ENCODE measurements at places on chromosomes 16 and 17.
A peak's percentile ranks its signal among the peaks of the same experiment; 100 is the strongest.

GRCh38 chr17:7850701-7851437, 4.0 kb upstream of the TMEM88 start:
- H3K27me3 ChIP-seq: no peaks in the 10 kb centered on the region
- peaks cover 56% of the 10 kb centered on the region for H3K36me3 ChIP-seq
- peaks cover 30% of the 10 kb centered on the region for H3K4me1 ChIP-seq
- peak overlapping the region; percentile 54 for H3K4me3 ChIP-seq
- peak overlapping the region; percentile 55 for H3K27ac ChIP-seq

- no peaks in the 10 kb centered on the region for H3K27me3 ChIP-seq
- DNase-seq: no peak
- no peaks in the 10 kb centered on the region for H3K4me1 ChIP-seq
Observed at GRCh38 chr16:89044418-89045180, 49.1 kb upstream of the ACSF3 start.

DNA sequence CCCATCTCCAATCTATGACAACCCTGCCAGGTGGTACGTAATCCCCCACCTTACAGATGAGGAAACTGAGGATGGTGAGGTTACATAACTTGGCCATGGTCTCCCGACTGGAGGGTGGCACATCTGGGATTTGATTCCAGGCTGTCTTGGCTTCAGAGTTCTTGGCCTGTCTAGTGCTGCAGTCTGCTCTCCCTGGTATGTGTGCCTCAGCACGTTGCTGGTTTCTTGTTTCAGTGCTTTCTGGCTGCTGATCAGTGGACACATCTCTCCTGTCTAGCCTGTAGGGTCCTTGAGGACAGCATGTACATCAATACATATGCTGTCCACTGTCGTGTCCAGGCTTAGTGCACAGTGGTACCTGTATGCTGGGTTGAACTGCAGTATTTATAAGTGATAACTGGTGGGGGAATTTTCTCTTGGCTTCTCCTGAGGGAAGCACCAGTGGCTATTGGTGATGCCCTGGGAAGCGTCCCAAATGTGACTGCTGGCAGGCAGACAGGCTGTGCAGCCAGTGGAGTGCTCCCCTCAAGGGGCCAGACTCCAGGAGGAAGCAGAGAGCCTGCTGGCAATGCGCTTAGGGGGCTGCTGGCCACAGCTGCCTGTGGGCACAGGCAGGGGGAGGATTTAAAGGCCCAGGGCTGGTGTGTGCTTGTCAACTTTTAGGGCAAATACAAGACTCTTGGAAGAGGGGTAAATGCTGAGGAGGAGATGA, 14.4 kb downstream of the CTRL start:
- peaks cover 11% of the 10 kb centered on the region for H3K4me1 ChIP-seq
- DNase-seq: no peak
- H3K4me3 ChIP-seq: no peak overlapping the region
- H3K36me3 ChIP-seq: peaks cover 44% of the 10 kb centered on the region
- H3K27me3 ChIP-seq: no peaks in the 10 kb centered on the region

- H3K27ac ChIP-seq: no peak overlapping the region
- H3K27me3 ChIP-seq: no peaks in the 10 kb centered on the region
- peaks cover 9% of the 10 kb centered on the region for H3K4me1 ChIP-seq
Observed at GRCh38 chr16:49485663-49486062, 112.1 kb downstream of the C16orf78 start.

DNA sequence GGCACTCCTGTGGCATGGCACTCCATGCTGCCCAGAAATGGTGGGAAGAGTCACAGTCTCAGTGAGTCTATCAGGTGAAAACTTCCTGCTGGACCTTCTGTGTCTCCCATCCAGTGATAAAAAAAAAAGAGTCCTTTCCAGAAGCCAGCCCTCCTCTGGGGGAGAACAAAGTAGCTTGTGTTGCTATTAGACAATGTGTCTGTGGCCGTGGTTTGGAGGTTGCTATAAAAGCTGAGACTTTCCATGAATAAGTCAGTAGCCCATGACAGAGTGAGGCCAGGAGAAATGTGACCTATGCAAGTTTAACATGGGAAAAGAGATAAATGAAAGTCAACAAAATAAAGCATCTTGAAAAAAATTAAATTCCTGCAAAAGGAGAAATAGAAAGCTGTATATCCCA, 250.7 kb upstream of the MON1B start:
- H3K4me3 ChIP-seq: no peak overlapping the region
- no peak for DNase-seq
- H3K27ac ChIP-seq: no peak overlapping the region
- H3K36me3 ChIP-seq: no peaks in the 10 kb centered on the region
- peaks cover 2% of the 10 kb centered on the region for H3K27me3 ChIP-seq

DNA sequence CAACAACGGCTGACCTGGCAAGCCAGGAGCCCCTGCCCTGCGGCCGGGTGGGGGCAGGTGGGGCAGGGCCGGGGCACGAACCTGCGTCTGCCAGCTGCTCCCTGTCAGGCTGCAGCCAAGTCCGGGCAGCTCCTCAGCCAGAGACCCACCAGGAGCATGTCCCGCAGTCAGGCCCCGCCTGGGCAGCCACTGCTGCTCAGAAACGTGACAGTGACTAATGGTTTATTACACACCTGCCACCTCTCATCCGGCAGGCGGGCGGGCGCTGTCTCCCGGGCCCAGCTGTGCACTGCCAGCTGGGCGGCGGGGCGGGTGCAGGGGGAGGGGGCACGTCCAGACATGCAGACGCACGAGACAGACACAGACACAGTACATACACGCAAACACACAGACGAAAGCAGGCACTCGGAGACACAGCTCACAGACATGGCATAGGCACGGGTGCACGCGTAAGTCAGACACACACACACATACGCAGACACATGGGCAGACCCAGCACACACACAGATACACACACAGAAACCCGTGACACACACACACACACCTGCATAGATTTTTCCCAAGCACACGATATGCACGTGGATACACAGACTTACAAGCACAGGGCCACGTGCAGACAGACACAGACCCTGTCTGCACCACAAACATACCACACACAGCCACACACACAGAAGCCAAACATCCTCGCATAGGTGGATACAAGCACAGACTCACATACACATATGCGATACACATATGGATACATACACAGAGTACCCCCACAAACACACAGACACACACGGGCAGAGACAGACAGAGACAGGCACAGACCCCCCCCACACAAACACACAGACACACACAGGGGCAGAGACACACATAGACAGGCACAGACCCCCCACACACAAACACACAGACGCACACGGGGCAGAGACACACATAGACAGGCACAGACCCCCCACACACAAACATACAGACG, 248.3 kb upstream of the CIBAR2 start:
- H3K4me1 ChIP-seq: no peaks in the 10 kb centered on the region
- no peak overlapping the region for H3K27ac ChIP-seq
- H3K4me3 ChIP-seq: no peak overlapping the region
- DNase-seq: no peak
- H3K27me3 ChIP-seq: no peaks in the 10 kb centered on the region

GRCh38 chr16:13120557-13120956, 219.2 kb downstream of the SHISA9 start:
- H3K36me3 ChIP-seq: no peaks in the 10 kb centered on the region
- no peaks in the 10 kb centered on the region for H3K27me3 ChIP-seq
- H3K27ac ChIP-seq: no peak overlapping the region
- no peak overlapping the region for H3K4me3 ChIP-seq
- no peak for DNase-seq
- H3K4me1 ChIP-seq: no peaks in the 10 kb centered on the region

DNA sequence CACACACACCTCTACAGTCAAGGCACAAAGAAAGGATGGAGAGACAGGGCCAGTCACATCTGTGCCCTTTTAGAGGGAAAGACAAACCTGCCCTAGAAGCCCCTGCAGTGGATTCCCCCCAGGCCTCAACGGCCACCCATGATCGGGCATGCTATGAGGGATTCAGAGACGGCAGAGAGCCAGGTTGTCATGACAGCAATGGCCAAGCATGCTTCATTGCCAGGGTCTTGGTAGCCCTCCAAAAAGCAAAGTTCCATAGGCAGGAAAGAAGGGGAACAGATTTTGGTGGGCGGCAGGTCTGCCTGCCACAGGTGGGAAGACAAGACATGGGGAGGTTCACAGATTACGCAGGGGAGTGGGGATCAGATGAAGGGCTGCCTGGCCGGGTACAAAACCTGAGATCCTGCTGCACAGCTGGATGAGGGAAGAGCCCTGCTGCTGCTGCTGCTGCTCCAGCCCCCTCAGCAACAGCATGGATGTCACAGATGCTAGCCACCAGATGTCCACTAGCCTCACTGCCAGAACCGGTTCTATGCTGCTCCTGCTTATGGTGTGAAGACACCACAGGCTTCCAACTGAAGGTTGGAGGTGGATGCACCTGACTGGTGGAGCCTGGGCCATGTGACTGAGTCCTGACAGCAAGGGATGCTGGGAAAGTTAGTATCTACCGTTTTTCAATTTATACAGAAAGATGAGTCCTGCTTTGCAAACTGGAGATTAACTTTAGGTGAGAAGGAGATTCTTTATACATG, 17.8 kb downstream of the ACTG1 start:
- no peak overlapping the region for H3K4me3 ChIP-seq
- H3K27me3 ChIP-seq: no peaks in the 10 kb centered on the region
- H3K36me3 ChIP-seq: no peaks in the 10 kb centered on the region
- no peak overlapping the region for H3K27ac ChIP-seq

- H3K4me3 ChIP-seq: no peak overlapping the region
- H3K36me3 ChIP-seq: peaks cover 17% of the 10 kb centered on the region
- peaks cover 39% of the 10 kb centered on the region for H3K4me1 ChIP-seq
- no peak for DNase-seq
Observed at GRCh38 chr16:84618581-84619460, 943 bp upstream of the COTL1 start.

DNA sequence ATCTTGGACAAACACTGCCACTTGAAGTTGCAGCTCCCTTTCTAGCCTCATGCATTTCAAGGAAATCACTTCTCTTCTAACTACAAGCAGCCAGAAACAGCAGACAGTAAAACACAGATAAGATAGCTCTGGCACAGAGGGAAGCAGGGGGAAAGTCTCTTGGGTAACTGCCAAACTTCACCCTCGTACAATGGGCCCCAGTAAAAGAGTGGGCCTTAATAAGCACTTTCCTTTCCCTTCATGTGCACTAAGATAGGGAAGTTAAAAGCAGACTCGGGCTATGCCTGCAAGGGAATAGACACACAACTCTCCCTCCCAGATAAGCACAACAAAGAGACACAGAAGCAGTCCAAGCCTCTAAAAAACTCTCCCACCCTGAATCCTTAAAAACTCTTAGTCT, 4.2 kb upstream of the KRTAP4-5 start:
- no peak overlapping the region for H3K27ac ChIP-seq
- no peak for DNase-seq
- no peaks in the 10 kb centered on the region for H3K4me1 ChIP-seq
- no peaks in the 10 kb centered on the region for H3K27me3 ChIP-seq
- no peaks in the 10 kb centered on the region for H3K36me3 ChIP-seq

GRCh38 chr16:13148294-13148693, 246.9 kb downstream of the SHISA9 start:
- no peaks in the 10 kb centered on the region for H3K36me3 ChIP-seq
- no peak overlapping the region for H3K4me3 ChIP-seq
- no peaks in the 10 kb centered on the region for H3K27me3 ChIP-seq

DNA sequence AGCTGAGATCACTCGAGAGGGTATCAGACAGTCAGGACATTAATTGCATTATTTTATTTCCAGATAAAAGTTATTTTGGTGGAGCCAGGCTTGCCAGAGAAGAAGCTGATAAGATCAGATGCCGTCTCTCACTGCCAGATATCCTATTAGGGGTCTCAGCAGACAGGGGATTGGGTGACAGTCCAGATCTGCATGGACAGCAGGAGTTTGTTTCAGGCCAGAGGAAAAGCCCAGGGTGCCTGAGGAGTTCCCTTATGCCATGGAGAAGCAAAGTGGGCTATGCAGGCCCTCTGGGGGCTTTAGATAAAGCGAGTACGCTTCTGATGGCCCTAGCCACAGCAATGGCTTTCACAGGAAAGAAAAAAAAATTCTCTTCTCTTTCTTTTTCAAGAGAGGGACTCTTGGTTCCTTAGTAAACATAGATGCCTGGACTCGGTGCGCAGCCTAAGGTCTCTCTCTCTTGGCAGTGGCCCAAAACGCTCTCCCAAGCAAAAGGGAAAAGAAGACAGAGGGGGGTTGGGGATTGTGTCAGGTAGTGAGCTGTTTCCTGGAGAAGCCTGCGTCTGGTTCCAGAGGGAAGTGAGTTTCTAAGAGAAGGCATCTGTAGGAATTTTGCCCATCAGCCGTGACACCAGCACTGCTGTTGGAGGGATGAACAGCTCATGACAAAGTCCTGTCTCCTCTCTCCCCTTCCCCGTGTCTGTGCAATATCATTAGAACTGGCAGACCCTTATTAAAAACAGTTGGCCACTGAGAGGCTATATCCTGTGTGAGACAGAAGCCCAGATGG, 166.3 kb upstream of the FOXF1 start:
- DNase-seq: no peak
- H3K27me3 ChIP-seq: peaks cover 21% of the 10 kb centered on the region
- no peak overlapping the region for H3K27ac ChIP-seq
- no peaks in the 10 kb centered on the region for H3K36me3 ChIP-seq
- H3K4me1 ChIP-seq: no peaks in the 10 kb centered on the region

- DNase-seq: no peak
- H3K27ac ChIP-seq: no peak overlapping the region
- peaks cover 38% of the 10 kb centered on the region for H3K27me3 ChIP-seq
- no peaks in the 10 kb centered on the region for H3K4me1 ChIP-seq
- H3K36me3 ChIP-seq: no peaks in the 10 kb centered on the region
- H3K4me3 ChIP-seq: no peak overlapping the region
Observed at GRCh38 chr17:49889500-49889899, 41.6 kb upstream of the TAC4 start.

- H3K36me3 ChIP-seq: no peaks in the 10 kb centered on the region
- H3K4me3 ChIP-seq: no peak overlapping the region
- no peaks in the 10 kb centered on the region for H3K27me3 ChIP-seq
- no peaks in the 10 kb centered on the region for H3K4me1 ChIP-seq
Observed at GRCh38 chr16:78291604-78292003, 192.2 kb downstream of the WWOX start.

GRCh38 chr17:62186841-62187240, 121.8 kb upstream of the MED13 start:
- no peak overlapping the region for H3K4me3 ChIP-seq
- no peaks in the 10 kb centered on the region for H3K4me1 ChIP-seq
- no peak for DNase-seq
- H3K36me3 ChIP-seq: no peaks in the 10 kb centered on the region

GRCh38 chr16:58198022-58198683, at the start of gene CSNK2A2:
Gene CSNK2A2 (minus strand): TSS chr16:58198106. CDS start chr16:58197736, 370 bp downstream.
- H3K4me1 ChIP-seq: peaks cover 19% of the 10 kb centered on the region
- DNase-seq: peak; percentile 79
- peaks cover 27% of the 10 kb centered on the region for H3K36me3 ChIP-seq
- peaks cover 5% of the 10 kb centered on the region for H3K27me3 ChIP-seq
- H3K27ac ChIP-seq: no peak within 1 kb of the TSS

GRCh38 chr16:8951447-8952280, 12.0 kb downstream of the USP7 start:
- DNase-seq: no peak
- H3K27me3 ChIP-seq: no peaks in the 10 kb centered on the region
- H3K4me1 ChIP-seq: peaks cover 88% of the 10 kb centered on the region
- H3K4me3 ChIP-seq: no peak overlapping the region
- peaks cover 3% of the 10 kb centered on the region for H3K36me3 ChIP-seq

- no peaks in the 10 kb centered on the region for H3K4me1 ChIP-seq
- H3K27me3 ChIP-seq: no peaks in the 10 kb centered on the region
- DNase-seq: no peak
- no peaks in the 10 kb centered on the region for H3K36me3 ChIP-seq
- no peak overlapping the region for H3K4me3 ChIP-seq
Observed at GRCh38 chr17:39716073-39716818, 14.1 kb downstream of the MIEN1 start.

All from CD4-positive, alpha-beta T cell (primary cell).